ENCODE measurements at places on chromosomes 2 and 18. TPM values are rescaled to one million over a fixed set of nuclear protein-coding genes. Genes with fewer than 3 reads are reported as not detected.

- no peak for DNase-seq
These were observed 1.9 kb upstream of the LNPK start for GRCh38 chr2:176003958-176004357.

GRCh38 chr18:59705145-59705544 is 7.9 kb upstream of the CCBE1 start:
- DNase-seq, result no peak

PLCD4 gene
- 2.6 TPM for total RNA-seq

RAB17 gene
- total RNA-seq, result 43.9 TPM

CGREF1 gene
- total RNA-seq, result 3.2 TPM
